CD8-positive, alpha-beta memory T cell (primary cell): ENCODE measurements at places on chromosomes 1 and 21. TPM values are rescaled to one million over a fixed set of nuclear protein-coding genes. Genes with fewer than 3 reads are reported as not detected.

DNA sequence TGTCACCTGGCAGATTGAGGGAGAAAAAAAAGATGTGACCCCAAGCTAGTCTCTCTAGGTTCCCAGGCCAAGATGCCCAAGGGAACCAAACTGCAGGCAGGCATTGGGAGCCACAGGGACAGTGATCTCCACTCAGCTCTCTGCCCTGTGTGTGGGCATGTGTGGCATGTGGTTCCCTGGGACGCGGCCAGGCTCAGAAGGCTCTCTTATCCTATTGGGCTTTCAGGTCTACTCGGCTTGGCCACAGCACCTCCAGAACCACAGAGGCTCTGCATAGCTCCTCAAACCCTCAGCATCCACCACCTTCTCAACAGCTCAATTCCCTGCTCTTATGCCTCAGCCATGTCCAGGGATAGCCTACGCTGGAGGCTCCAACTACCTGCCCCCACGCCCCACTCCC is 22.0 kb downstream of the IQGAP3 start:
- H3K36me3 ChIP-seq = no peaks in the 10 kb centered on the region
- no peak for DNase-seq
- no peak overlapping the region for H3K27ac ChIP-seq

The DISP3 gene
- total RNA-seq = 0.35 TPM

- no peak overlapping the region for H3K27ac ChIP-seq
- H3K36me3 ChIP-seq = peaks cover 3% of the 10 kb centered on the region
- H3K4me1 ChIP-seq = no peaks in the 10 kb centered on the region
- DNase-seq = no peak
- no peak overlapping the region for H3K4me3 ChIP-seq
Observed at GRCh38 chr1:95246511-95246910, 12.5 kb downstream of the RWDD3 start.

The SLC35F3 gene
- 6.9 TPM for total RNA-seq

DNA sequence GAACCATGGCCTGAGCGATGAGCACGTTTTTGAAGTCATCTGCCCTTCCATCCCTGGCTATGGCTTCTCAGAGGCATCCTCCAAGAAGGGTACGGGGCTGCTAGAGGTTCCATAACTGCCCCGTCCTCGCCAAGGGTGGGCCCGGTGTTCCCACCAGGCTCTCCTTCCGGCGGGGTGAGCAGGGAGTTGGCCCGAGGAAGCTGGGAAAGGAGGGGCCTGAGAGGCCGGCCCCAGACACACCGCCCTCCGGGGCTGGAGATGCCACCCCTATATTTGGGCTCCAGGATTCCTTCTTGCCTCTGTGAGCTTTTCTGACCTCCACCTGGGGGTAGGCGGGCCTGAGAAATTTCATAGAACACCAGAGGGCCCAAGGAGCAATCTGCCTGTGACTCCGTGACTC is 28.9 kb downstream of the EPHX1 start:
- peaks cover 12% of the 10 kb centered on the region for H3K4me1 ChIP-seq
- H3K27me3 ChIP-seq = no peaks in the 10 kb centered on the region
- H3K4me3 ChIP-seq = no peak overlapping the region
- no peak for DNase-seq

The ADAMTS1 gene
- total RNA-seq = not detected

DNA sequence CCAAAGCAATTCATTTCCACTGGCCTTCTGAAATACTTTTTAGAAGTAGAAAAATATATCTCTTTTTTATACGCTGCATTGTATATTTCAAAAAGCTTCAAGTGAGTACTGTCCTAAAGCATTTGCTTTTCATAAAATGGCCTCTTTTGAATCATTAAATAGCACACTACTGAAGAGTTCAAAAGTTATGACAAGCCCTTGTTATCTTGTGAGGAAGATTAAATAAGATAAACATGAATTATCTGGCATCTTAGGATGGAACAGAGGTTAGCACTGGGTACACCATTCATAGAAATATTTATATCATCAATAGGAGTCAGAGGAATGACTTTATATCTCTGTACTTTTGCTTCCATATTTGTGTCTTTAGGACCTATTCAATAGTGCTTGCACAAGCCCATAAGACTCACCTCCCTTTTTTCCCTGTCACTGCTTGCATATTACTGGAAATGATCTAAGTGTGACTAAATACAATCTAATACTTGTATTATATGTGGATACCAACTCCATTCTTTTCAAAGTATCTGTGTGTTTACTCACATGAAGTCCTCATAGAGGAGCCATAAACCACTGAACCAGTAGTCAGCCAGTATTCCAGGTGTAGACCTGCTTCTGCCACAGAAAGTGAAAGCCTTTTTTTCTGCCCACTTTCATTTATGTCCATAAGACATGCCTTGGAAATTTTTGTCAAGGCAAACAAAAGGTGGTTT is 274.2 kb upstream of the C1orf105 start:
- no peak overlapping the region for H3K27ac ChIP-seq
- no peaks in the 10 kb centered on the region for H3K27me3 ChIP-seq
- DNase-seq = no peak
- no peaks in the 10 kb centered on the region for H3K4me1 ChIP-seq

The RSRP1 gene
- total RNA-seq = 116 TPM

The RBM11 gene
- 1.9 TPM for total RNA-seq

- H3K4me1 ChIP-seq = peaks cover 26% of the 10 kb centered on the region
- DNase-seq = no peak
- H3K4me3 ChIP-seq = no peak overlapping the region
- no peaks in the 10 kb centered on the region for H3K27me3 ChIP-seq
Observed at GRCh38 chr1:93874025-93874651, 4.9 kb downstream of the DNTTIP2 start.
